ENCODE measurements at places on chromosomes 13 and 19. TPM values are rescaled to one million over a fixed set of nuclear protein-coding genes. Genes with fewer than 3 reads are reported as not detected.

GRCh38 chr13:30325668-30326067 lies 18.3 kb upstream of the KATNAL1 start:
- H3K4me1 ChIP-seq, result no peaks in the 10 kb centered on the region
- H3K27me3 ChIP-seq, result no peaks in the 10 kb centered on the region
- DNase-seq, result no peak
- no peaks in the 10 kb centered on the region for H3K36me3 ChIP-seq

- no peaks in the 10 kb centered on the region for H3K27me3 ChIP-seq
- no peaks in the 10 kb centered on the region for H3K36me3 ChIP-seq
- H3K27ac ChIP-seq, result no peak overlapping the region
- H3K4me1 ChIP-seq, result no peaks in the 10 kb centered on the region
- DNase-seq, result peak; percentile 88
Observed at GRCh38 chr19:21463449-21464105, 41.8 kb upstream of the ZNF429 start.

GRCh38 chr13:110524541-110525257 lies 36.8 kb downstream of the RAB20 start:
- peaks cover 19% of the 10 kb centered on the region for H3K4me1 ChIP-seq
- no peak for DNase-seq
- peaks cover 4% of the 10 kb centered on the region for H3K36me3 ChIP-seq
- H3K4me3 ChIP-seq, result no peak overlapping the region
- no peaks in the 10 kb centered on the region for H3K27me3 ChIP-seq
- H3K27ac ChIP-seq, result peak overlapping the region; percentile 49

DNA sequence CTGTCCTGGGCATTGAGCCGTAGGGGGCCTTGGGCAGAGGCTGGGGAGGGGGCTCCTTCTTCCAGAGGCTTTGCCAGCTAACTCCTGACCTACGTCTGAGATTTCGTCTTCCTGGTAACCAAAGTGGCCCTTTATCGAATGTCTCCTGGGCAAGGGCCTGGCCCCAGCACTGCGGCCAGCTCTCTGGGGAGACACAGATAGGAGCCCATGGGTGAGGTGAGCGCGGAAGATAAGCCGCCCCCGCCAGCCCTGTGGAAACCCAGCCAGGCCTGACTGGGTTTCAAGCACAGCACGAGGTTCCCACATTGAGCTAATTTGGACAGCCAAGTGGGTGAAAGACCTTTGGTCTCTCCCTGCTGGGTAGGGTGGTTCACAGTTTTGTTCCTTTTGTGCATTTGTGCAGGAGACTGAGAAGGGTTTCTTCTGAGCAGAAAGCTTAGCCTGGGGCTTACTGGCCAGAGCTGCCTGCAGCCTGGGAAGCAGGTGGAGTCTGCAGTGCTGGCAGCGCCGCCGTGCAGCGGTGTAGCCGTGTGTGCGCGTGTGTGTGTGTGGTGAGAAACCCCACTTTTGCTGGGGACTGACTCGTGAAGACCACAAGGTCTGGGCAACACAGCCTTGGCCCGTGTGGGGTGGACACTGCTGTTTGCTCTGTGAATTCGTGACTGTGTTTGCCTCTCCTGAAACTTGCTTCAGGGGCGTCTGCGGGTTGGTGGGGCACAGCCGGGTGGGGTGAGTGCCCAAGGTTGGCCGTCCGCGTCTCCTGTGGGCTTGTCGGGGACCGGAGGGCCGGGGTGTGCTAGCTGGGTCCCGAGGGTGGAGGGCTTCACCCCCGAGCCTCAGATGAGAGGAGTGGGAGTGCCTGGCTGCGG lies 2.5 kb downstream of the BSG start:
- DNase-seq, result peak; percentile 37
- no peak overlapping the region for H3K27ac ChIP-seq
- no peaks in the 10 kb centered on the region for H3K36me3 ChIP-seq
- peaks cover 35% of the 10 kb centered on the region for H3K4me1 ChIP-seq
- no peaks in the 10 kb centered on the region for H3K27me3 ChIP-seq

- H3K4me3 ChIP-seq, result no peak overlapping the region
- no peaks in the 10 kb centered on the region for H3K36me3 ChIP-seq
- DNase-seq, result no peak
- no peaks in the 10 kb centered on the region for H3K27me3 ChIP-seq
- no peak overlapping the region for H3K27ac ChIP-seq
Observed at GRCh38 chr13:105395041-105395440, 1140.4 kb downstream of the EFNB2 start.

DNA sequence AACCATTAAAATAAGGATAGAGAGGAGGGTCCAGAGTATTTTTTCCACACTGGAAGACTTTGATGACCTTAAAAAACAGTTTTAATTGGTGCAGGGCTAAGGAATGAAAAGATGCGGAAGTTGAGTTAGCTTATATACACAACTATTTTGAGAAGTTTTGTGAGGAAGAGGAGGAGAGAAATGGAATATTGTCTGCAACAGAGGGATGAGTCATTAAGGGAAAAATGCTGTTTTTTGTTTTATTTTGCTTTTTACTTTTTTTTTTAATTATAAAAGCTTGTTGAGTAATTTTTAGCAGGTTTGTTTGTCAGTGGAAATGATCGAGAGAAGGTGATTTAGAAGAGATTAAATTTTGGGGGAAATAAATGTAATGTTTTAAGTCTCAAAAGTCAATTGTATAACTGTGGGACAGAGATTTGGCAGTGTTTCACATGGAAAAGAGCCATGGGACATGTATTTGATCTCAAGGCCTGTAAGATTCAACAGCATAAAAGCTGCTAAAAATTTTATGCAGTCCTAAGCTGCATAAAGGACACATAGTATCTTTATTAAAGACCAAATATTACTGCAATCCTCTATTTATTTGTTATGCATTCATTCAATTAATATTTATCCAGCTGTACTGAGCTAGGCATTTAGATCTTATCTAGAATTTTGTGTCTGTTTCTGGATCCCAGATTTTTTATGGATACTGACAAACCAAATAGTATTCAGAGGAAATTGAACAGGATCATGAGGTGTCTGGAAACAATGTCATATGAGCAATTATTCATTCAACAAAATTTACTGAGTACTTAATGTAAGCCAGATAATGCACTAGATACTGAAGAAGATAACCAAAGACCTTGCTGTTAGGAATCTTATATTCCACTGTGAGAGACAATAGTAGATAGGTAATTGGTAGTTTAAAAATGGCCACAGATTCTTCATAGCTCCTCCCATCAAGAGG lies 72.7 kb downstream of the DNAJC15 start:
- H3K27ac ChIP-seq, result no peak overlapping the region
- peak; percentile 67 for DNase-seq
- no peak overlapping the region for H3K4me3 ChIP-seq
- no peaks in the 10 kb centered on the region for H3K4me1 ChIP-seq
- H3K27me3 ChIP-seq, result no peaks in the 10 kb centered on the region

DNA sequence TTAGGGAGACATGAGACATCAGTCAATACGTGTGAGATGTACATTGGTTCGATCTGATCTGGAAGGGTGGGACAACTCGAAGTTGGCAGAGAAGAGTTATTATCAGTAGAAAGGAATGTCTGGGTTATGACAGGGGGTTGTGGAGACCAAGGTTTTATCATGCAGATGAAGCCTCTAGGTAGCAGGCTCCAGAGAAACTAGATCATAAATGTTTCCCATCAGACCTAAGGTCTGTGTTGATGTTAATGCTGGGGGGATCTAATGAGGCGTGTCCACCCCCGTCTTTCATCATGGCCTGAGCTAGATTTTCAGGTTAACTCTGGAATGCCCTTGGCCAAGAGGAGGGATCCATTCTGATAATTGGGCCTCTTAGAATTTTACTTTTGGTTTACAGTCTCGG lies 187.0 kb upstream of the KL start:
- no peak overlapping the region for H3K4me3 ChIP-seq
- no peaks in the 10 kb centered on the region for H3K27me3 ChIP-seq
- no peak overlapping the region for H3K27ac ChIP-seq
- no peaks in the 10 kb centered on the region for H3K4me1 ChIP-seq
- no peaks in the 10 kb centered on the region for H3K36me3 ChIP-seq

- no peak overlapping the region for H3K4me3 ChIP-seq
- no peaks in the 10 kb centered on the region for H3K4me1 ChIP-seq
- no peak for DNase-seq
- no peaks in the 10 kb centered on the region for H3K36me3 ChIP-seq
Observed at GRCh38 chr13:81406639-81407292, 1065.8 kb upstream of the SPRY2 start.

- DNase-seq, result no peak
- H3K27me3 ChIP-seq, result no peaks in the 10 kb centered on the region
- no peaks in the 10 kb centered on the region for H3K4me1 ChIP-seq
- no peaks in the 10 kb centered on the region for H3K36me3 ChIP-seq
- H3K27ac ChIP-seq, result no peak overlapping the region
Observed at GRCh38 chr13:100300243-100300642, 211.3 kb downstream of the PCCA start.

- peak overlapping the region; percentile 61 for H3K4me3 ChIP-seq
- no peak overlapping the region for H3K27ac ChIP-seq
- peak; percentile 65 for DNase-seq
- no peaks in the 10 kb centered on the region for H3K36me3 ChIP-seq
Observed at GRCh38 chr19:52138278-52138982, 1.3 kb downstream of the ZNF616 start.

- H3K27me3 ChIP-seq, result no peaks in the 10 kb centered on the region
- no peak overlapping the region for H3K4me3 ChIP-seq
- no peak for DNase-seq
- H3K36me3 ChIP-seq, result peaks cover 38% of the 10 kb centered on the region
Observed at GRCh38 chr19:16859626-16860025, 29.2 kb upstream of the F2RL3 start.

- no peak for DNase-seq
- no peaks in the 10 kb centered on the region for H3K4me1 ChIP-seq
- H3K4me3 ChIP-seq, result no peak overlapping the region
- H3K27me3 ChIP-seq, result no peaks in the 10 kb centered on the region
- no peaks in the 10 kb centered on the region for H3K36me3 ChIP-seq
Observed at GRCh38 chr13:46516599-46517338, 36.2 kb upstream of the LRCH1 start.

DNA sequence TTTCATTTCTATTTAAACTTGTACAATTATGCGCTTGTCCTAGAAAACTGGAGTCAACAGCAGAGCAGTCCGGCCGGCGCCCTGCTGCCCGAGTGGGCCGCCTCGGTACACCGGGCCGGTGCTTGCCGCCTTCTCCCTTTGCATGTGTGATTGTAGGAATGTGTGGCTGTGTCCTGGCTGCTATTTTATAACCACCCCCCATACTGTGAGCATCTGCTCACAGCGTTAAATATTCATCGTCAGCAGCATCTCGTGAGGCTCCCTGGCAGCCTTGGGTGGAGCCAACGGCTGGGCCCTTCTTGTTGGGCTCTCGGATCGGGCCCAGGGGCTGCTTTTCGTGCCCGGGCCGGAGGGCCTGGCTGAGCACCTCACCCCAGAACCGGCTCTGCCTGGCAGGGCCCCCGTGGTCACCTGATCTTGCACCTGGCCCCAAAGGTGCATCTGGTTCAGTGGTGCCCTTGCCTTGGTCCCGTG lies 10.6 kb downstream of the PIAS4 start:
- no peak overlapping the region for H3K4me3 ChIP-seq
- peaks cover 8% of the 10 kb centered on the region for H3K4me1 ChIP-seq
- no peaks in the 10 kb centered on the region for H3K27me3 ChIP-seq
- H3K27ac ChIP-seq, result no peak overlapping the region
- DNase-seq, result no peak

- H3K36me3 ChIP-seq, result no peaks in the 10 kb centered on the region
- no peak overlapping the region for H3K4me3 ChIP-seq
- no peaks in the 10 kb centered on the region for H3K27me3 ChIP-seq
- no peak for DNase-seq
- H3K27ac ChIP-seq, result no peak overlapping the region
Observed at GRCh38 chr13:41654796-41655195, 197.4 kb downstream of the RGCC start.

GRCh38 chr13:78540058-78540457 lies 63.3 kb downstream of the POU4F1 start:
- H3K27ac ChIP-seq, result no peak overlapping the region
- H3K4me1 ChIP-seq, result no peaks in the 10 kb centered on the region
- no peaks in the 10 kb centered on the region for H3K36me3 ChIP-seq
- DNase-seq, result no peak

DNA sequence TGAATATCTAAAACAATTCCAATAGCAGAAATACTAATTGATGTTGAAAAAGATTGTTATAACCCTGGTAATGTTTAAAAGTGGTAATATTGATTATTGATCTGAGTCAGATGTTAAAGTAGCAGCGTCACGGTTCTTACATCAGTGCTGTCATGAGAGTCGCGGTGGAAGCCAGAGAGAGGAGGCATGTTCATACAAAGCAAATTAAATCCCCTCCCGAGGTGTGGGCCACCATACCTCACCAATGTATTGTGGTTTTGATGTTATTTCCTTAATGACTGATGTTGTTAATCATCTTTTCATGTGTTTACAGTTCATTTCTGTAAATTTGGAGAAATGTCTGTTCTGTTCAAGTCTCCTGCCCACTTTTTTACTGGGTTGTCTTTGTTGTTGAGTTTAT lies 11.2 kb downstream of the ZNF317 start:
- no peak overlapping the region for H3K4me3 ChIP-seq
- H3K4me1 ChIP-seq, result no peaks in the 10 kb centered on the region
- DNase-seq, result no peak
- H3K27ac ChIP-seq, result no peak overlapping the region
- H3K36me3 ChIP-seq, result peaks cover 48% of the 10 kb centered on the region

GRCh38 chr13:45393941-45394570 lies 24.1 kb downstream of the SLC25A30 start:
- H3K27ac ChIP-seq, result no peak overlapping the region
- peaks cover 18% of the 10 kb centered on the region for H3K36me3 ChIP-seq
- no peak overlapping the region for H3K4me3 ChIP-seq
- no peak for DNase-seq

DNA sequence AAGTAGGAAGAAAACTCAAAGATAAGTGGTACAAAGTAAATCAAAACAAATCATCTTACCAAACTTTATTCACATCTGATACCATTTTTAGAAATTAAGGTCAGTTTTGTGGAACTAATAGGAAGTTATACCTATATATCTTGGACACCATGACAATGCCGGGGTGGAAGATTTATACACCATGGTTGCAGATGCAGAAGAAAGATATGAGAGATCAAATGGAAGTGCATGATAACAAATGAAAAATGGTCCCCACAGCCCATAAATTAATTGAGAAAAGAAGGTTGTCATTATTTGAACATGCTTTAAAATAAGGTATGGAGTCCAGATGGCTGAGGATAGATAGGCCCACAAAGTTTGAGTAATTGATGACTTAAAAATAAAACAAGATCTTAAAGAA lies 276.8 kb downstream of the TSHZ3 start:
- H3K4me3 ChIP-seq, result no peak overlapping the region
- H3K27ac ChIP-seq, result no peak overlapping the region
- H3K36me3 ChIP-seq, result no peaks in the 10 kb centered on the region
- no peaks in the 10 kb centered on the region for H3K27me3 ChIP-seq
- no peak for DNase-seq

GRCh38 chr13:98521461-98522247 lies 55.3 kb downstream of the STK24 start:
- H3K27me3 ChIP-seq, result no peaks in the 10 kb centered on the region
- H3K4me1 ChIP-seq, result peaks cover 15% of the 10 kb centered on the region
- peaks cover 4% of the 10 kb centered on the region for H3K36me3 ChIP-seq
- no peak overlapping the region for H3K27ac ChIP-seq
- DNase-seq, result peak; percentile 70

PSG1 gene
- not detected for total RNA-seq

ZNF146 gene
- total RNA-seq, result 38.5 TPM

CFAP97D2 gene
- total RNA-seq, result 3.7 TPM

CSNK1A1L gene
- total RNA-seq, result not detected

PCSK4 gene
- total RNA-seq, result 7.1 TPM

R3HDM4 gene
- 31.6 TPM for total RNA-seq

SMAD9 gene
- 35.0 TPM for total RNA-seq

RINL gene
- total RNA-seq, result 17.0 TPM

SIN3B gene
- total RNA-seq, result 60.8 TPM

KLK10 gene
- total RNA-seq, result 24.3 TPM

FCER2 gene
- total RNA-seq, result 0.37 TPM

ZNF814 gene
- total RNA-seq, result 29.4 TPM
